Stimulated activated CD4-positive, alpha-beta T cell treated with anti-CD3 and anti-CD28 coated beads, Interleukin-4, amount 100 ng/mL, for 24 hours (primary cell): ENCODE measurements at places on chromosomes 7 and 10.

DNA sequence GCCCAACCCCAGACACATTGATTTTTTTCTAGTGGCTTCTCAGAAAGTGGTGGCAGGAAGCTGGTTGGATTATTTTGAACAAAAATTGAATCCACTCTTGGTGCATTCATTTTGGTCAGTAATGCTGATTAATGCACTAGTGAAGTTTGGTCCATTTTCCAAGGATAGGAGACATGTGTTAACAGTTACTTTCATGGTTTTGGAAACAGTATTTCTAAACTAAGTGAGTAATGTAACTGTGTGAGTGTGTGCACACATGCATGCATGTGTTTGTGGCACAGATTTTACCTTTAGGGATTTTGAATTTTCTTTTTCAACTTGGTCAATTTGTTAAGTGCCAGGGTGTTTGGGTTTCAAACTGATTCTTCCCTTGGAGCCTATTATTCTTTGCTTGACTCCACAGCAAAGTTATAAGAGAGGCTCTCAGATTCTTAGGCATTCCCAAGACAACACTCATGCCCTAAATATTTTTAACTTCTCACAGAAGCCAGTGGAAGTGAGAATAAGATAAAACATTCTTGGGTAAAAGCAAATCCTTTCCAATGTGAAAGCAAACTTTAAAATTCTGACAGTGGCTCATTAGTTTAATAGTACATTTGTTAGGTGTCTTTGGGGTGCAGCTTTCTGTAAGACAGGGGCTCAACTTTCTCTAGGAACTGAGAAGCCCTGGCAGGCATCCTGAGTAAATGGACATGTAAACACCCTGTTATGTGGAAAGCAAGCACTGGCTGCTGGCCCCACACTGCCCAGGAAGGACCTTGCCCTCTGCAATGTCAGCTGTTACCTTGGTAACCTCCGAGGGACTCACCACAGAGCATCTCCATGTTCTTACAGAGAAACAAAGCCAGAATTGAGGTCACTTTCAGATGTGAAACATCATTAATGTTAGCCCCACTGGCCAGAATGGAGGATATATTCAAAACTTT, 68.4 kb downstream of the ASAH2B start:
- no peak for DNase-seq

- no peak for DNase-seq
Measured at GRCh38 chr7:7512861-7513597, 22.6 kb downstream of the COL28A1 start.

DNA sequence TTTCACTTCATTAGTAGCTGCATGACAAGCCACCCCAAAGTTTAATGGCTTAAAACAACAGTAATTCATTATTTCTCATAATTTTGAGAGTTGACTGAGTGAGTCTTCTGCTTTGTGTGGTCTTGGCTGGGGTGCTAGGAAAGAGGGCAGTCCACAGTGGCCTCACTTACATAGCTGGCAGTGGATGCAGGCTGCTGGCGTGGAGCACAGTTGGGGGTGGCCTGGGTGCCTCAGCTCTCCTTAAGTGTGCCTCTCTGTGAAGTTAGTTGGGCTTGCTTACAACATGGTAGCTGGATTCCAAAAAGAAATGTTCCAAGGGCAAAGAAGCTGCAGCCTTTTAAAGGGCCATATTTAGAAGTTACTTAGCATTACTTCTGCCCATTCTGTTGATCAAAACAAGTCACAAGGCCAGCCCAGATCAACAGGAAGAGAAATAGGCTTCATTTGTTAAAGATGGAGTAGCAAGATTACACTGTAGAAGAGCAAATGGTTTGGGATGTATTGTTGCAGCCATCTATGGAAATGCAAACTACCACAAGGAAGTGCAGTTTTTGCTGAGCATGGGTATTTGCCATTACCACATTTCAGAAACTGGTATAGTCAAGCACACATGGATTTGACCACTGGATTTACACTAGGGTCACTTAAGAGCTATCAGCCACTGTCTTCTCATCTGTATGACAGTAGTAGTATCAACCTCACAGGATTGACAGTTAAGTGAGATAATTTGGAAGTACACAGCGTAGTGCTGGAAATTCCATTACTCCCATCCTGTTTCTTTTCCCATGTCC, 33.6 kb downstream of the ZEB1 start:
- DNase-seq, result no peak

DNA sequence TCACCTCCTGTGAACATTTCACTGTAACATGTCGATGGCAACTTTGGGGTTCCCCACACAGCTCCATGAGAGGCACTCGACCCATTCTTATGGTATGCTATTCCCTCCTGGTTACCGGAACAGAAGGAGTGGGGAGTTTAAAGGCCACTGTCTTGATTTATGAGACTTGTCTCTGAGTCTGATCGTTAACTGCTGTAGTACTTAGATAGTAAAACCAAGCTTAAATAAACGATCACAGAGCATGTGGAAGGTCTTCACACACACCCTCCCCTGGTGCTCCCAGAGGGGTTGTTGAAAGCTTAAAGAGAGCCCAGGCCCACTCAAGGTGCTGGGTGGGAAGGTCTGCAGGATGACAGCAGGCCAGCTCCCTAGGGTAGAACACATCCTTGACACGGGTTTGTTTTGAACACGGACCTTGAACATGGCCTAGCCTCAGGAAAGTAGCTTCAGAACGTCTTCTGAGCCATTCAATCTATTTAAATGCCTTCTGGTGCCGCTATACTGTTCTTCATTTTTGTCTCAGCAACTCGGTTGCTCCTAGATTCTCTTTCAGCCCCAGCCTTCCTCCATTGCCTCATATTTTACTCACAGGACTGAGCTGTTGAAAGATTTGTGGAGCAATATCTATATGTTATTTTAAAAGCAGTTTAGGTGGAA, 335.3 kb downstream of the FGFR2 start:
- no peak for DNase-seq

DNA sequence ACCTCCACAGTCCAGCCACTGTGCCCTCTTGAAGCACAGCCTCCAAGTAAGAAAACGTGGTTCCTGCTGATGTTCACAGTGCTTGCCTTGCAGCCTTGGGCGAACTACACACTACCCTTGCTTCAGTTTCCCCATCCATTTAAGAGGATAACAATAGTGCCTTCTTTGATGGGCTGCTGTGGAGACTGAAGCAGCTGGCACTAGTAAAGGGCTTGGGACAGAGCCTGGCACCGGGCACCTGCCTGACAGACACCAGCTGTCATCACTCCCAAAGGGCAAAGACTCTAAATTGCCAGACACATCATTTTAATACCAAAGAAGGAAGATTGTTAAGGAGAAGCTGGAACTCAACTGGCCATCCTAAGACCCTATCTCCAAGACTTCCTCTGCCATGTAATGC, 3.1 kb upstream of the C10orf90 start:
- no peak for DNase-seq

- DNase-seq, result no peak
Measured at GRCh38 chr10:47104786-47105385, 193.7 kb downstream of the PTPN20 start.

DNA sequence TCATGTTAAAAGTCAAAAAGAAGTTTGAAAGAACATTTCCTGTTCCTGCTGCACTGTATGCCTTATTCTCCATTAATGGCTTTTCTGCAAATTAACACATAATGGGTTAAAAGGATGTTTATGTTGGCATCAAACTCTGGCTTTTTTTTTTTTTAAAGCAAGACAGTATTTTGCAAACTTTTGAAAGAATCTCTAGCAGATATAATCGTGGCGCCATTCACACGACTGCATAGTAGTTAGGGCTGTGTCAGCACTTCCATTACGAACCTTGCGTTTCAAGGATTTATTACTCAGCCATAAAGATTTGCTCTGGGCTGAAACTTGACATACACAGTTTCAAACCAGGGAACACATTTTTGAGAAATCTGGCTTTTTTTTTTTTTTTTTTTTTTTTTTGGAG, 207.8 kb downstream of the DYNC1I1 start:
- no peak for DNase-seq

- DNase-seq, result no peak
Measured at GRCh38 chr7:143321242-143321641, 5.3 kb downstream of the CLCN1 start.

DNA sequence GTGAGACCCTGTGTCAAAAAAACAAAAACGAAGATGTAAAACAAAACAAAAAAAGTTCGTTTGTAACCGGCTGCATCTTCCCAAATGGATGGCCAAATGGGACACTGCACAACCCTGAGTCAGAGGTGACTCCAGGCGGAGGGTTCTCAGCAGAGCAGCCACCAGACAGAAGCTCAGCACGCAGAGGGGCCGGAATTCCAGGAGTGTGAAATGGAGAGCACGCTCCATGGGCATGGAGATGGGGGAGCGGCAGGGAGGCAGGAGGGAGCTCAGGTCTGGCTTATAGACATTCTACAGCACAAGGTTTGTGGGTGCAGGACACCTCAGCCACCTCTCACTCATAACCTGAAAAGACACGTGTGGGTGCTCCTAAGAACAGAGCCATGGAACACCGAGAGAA, 227.0 kb downstream of the MAD1L1 start:
- no peak for DNase-seq
